ENCODE measurements at places on chromosomes 2 and 18.

- no peak for DNase-seq
These were observed 432.4 kb downstream of the DCDC2C start for GRCh38 chr2:4135765-4136164.

DNA sequence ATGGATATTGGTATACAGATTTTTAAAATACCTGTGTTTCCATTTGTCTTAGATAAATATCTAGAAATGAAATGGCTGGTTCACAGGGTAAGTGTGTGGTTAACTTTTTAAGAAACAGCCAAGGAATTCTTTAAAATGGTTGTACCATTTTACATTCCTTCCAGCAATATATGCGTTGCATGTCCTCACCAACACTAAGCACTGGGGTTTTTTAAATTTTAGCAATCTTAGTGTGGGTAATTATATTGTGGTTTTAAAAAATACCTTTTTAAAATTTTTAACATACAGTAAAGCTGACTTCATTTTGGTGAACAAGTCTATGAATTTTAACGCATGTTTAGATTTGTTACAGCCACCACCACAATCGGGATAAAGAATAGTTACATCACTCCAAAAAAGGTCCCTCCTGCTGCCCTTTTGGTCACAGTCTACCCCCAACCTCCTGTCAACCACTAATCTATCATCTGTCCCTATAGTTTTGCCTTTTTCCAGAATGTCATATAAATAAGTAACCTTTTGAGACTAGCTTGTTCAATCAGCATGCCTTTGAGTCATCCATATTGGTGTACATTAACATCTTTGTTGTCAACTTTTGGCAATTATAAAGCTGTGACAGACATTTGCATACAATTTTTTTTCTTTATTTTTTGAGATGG, 128.1 kb upstream of the MSTN start:
- no peak for DNase-seq

GRCh38 chr18:48780201-48780912, 170.4 kb downstream of the SMAD7 start:
- no peak for DNase-seq

GRCh38 chr18:65414501-65414900, 336.3 kb upstream of the CDH7 start:
- no peak for DNase-seq

- peak; percentile 85 for DNase-seq
These were observed 39.2 kb downstream of the BIN1 start for GRCh38 chr2:127067620-127068350.

GRCh38 chr2:20065885-20066602, 14.6 kb upstream of the LAPTM4A start:
- no peak for DNase-seq

GRCh38 chr2:144412709-144413108, 107.2 kb downstream of the ZEB2 start:
- DNase-seq, result no peak

GRCh38 chr2:164877169-164877568, 35.5 kb upstream of the COBLL1 start:
- DNase-seq, result no peak

GRCh38 chr2:66789741-66790140, 354.8 kb downstream of the MEIS1 start:
- no peak for DNase-seq

GRCh38 chr2:169272010-169272409, 90.3 kb downstream of the LRP2 start:
- no peak for DNase-seq

DNA sequence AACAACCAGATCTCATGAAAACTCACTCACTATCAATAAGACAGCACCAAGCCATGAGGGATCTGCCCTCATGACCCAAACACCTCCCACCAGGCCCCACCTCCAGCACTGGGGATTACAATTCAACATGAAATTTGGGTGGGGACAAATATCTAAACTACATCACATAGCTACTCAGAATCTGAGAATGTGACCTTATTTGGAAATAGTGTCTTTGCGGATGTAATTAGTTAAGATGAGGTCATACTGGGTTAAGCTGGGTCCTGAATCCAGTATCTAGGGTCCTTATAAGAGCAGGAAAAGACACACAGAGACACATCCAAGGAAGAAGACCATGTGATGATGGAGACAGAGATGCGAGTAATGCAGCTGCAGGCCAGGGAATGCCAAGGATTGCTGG, 27.5 kb upstream of the REEP1 start:
- no peak for DNase-seq

DNA sequence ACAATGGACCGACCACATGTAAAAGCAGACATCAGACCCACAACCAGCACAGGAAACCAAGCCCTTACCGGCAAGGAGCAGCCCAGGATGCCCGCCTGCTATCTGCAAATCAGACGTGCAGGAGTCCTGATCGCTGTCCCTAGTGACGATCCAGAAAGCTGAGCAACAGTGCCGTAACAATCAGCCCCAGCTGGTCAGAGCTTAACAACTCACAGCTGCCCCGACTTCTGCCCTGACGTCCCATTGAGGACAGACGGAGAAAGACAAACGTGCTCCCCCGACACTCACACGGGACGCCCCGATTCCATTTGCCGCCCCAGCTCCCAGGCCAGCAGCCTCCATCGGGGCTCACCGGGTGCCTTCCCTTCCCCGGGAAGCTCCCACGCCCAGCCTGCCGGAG, 39.8 kb upstream of the PXDN start:
- no peak for DNase-seq

DNA sequence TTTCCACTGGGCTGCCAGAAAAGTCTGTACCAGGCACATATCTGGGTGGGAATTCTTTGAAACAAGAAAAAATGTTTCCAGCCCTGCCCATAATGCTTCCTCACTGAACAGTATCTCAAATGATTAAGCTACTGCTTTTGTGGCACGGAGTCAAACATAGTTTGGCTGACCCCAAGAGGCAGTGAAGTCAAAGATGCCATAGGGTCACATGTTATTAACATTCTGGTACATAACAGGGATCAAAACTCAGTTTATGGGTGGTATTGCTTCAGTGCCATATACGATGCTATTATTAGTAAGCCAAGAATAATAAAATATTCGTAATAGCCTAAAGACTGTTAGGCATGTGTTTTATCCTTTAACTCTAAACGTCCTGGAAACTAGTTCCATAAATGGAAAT, 112.4 kb downstream of the FEZ2 start:
- no peak for DNase-seq

DNA sequence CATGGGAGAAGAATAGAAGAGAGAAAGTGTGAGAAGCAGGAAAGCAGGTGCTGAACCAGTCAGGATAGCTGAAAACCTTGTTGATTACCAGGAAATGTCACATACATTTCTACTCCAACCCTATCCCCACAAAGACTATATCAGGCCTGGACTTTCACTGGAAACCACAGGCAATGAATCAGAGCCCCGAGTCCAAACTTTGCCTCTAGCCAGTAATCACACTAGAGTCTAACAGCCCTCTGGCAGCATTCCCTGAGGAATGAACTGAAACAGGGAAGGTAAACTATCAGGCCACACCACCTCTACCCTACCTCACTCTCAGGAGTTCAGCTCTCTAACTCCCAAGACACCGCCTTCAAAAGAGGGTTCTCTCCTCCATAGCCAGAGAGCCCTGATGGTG, 18.7 kb upstream of the IHH start:
- DNase-seq, result no peak

GRCh38 chr18:48123941-48124340, 193.5 kb upstream of the SMAD2 start:
- no peak for DNase-seq

GRCh38 chr2:32553829-32554432, 73.9 kb upstream of the TTC27 start:
- no peak for DNase-seq

DNA sequence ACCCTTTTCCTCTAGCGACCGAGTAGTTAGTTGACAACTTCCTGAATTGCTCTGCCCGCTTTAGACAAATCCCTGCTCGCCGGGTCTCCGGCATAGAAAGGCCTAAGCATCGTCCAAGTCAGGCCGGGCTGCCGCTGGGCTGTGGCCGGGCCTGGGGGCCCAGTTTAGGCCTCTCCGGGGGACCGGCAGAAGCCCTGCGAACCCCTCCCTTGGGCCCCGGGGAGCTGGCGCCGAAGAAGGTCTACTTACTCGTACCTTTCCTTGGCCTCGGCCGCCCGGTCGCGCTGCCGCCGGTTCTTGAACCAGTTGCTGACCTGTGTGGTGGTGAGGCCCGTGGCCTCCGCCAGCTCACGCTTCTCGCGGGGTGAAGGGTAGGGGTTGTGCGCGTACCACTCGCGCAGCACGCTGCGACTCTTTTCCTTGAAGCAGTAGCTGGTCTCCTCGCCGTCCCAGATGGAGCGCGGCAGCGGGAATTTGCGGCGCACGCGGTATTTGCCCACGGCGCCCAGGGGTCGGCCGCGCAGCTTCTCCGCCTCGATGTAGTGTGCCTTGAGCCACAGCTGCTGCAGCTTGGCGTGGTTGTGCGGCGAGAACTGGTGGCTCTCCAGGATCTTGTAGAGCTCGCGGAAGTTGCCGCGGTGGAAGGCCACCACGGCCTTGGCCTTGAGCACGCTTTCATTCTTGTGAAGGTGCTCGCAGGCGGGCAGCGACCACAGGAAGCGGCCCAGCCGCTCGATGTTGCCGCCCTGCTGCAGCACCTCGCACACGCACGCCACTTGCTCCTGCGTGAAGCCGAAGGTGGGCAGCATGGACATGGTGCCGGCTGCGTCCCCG, 739 bp downstream of the SIX2 start:
- DNase-seq, result no peak

DNA sequence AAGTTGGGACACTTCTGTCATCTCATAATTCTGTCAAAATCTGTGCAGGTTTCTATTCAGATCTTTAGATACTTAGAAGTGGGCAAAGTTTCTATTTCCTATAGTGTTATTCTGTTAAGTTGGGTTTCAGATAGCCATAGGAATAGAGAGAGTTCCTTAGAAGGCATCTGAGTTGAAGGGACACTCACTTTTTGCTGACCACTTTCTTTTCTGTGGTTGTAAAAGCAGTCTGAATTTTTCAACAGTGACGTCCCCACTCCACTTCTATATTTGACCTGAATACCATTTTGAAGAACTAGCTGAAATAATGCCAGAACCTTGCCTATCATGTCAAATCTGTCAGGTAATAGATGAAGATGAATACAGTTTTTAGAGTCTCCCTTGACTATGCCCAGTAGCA, 267.3 kb downstream of the SPAG16 start:
- DNase-seq, result no peak

GRCh38 chr2:6855860-6856547, 9.7 kb downstream of the CMPK2 start:
- DNase-seq, result no peak

DNA sequence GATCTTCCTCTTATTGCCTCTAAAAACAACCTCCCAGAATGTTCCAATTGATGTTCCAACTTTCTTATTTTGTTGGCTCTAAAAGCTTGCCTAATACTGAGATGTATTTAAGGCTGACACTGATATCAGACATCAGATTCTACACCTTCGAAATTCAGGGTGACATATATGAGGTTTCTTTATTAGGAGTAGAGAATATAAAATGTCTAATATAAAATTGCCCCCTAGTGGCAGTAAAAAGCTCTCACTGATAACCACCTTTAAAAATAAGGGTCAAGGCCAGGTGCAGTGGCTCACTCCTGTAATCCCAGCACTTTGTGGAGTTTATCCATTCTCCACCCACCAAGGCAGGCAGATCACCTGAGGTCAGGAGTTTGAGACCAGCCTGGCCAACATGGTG, 789.7 kb upstream of the SLC39A10 start:
- no peak for DNase-seq

All from CD4-positive, alpha-beta T cell treated with Interleukin-17A for 4 hours (primary cell).